ENCODE measurements at places on chromosomes 7 and 10.
A peak's percentile ranks its signal among the peaks of the same experiment; 100 is the strongest.

DNA sequence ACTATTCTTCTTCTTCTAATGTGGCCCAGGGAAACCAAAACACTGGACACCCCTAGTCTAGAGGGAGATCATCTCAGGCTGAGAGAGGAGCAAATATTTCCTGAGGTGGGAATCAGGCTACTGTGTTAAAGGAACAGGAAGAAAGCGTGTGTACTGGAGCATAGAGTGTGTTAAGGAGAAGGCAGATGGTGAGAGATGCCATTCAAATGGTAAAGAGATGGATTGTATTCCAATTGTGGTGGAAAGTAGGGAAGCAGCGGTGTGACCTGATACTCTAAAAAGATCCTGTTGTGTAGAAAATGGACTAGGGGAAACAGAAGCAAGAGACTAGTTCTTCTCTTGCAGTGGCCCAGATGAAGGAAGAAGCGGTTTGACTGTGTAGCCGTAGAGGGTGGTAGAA lies 31.2 kb downstream of the RAB18 start:
- no peak for DNase-seq

DNA sequence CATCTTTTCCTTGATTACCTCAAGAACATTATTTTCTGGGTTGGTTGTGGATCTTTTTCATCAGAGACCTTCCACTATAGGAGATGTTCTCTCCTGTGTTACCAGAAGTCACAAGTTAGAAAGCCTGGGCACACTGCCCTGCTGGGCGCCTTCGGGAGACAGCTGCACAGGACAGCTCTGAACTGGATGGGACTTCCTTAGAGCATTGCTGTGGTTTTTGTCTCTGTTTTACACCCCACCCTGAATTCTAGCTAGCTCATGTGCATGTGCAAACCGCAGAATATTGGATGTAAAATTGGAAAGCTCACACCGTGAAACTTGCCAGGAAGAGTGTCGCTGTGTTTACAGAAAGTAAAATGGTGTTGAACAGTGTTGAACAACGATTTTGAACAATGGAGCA lies 54.4 kb upstream of the SEC61G start:
- peak; percentile 47 for DNase-seq

- DNase-seq: no peak
Observed at GRCh38 chr10:81216949-81217348, 658.0 kb upstream of the NRG3 start.

GRCh38 chr10:110609605-110610004 lies 34.5 kb upstream of the RBM20 start:
- DNase-seq: no peak

GRCh38 chr10:131544495-131544894 lies 233.0 kb upstream of the TCERG1L start:
- no peak for DNase-seq

DNA sequence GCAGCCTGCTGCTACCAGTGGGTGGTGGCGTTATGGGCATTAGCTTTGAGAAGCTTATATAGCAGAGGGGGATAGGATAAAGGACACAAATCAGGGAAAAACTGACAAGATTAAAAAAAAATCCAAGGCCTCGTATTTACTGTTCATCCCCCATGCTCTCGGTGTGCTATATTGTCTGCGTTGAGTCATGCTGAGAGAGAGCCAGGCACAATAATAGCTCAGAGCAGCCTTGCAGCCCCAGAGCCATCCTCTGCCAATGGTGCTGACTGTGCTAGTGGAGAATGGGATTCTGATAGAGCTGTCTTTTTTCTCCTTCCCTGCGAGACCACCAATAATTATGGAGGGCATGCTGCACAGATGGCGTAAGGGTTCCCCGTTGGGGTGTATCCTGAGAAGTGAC lies 51.7 kb upstream of the FZD1 start:
- no peak for DNase-seq

GRCh38 chr10:21499701-21500577 lies 25.5 kb downstream of the SKIDA1 start:
- peak; percentile 78 for DNase-seq

DNA sequence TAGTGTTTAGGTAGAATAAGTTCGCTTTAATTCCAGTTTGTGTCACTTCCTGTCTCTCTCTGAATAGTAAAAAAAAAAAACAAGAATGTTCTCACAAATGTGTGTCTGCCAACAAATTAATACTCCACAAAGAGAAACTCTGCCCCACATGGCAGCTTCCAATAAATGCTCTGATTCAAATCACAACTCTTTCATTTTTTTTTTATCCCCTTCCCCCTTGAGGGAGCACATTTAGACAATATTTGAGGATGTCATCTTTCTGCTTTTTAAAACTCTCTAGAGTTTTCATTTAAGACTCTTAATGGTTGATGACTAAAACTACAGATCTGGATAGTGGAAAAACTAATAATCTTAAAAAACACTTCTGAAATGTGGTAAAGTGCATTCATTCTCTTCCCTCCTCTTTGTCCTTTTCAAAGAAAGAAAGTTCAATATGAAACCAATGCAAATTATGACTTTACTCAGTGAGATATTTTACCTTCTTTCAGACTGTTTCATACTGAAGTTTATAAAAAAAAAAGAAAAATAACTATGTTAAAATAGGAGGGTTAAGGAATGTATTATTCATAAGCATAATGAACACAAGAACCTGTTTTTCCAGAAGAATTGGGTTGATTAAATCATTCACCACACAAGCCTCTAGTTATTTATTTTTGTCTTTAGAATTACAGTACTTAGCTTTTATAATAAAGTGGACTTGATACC lies 42.3 kb downstream of the ARID5B start:
- DNase-seq: no peak

DNA sequence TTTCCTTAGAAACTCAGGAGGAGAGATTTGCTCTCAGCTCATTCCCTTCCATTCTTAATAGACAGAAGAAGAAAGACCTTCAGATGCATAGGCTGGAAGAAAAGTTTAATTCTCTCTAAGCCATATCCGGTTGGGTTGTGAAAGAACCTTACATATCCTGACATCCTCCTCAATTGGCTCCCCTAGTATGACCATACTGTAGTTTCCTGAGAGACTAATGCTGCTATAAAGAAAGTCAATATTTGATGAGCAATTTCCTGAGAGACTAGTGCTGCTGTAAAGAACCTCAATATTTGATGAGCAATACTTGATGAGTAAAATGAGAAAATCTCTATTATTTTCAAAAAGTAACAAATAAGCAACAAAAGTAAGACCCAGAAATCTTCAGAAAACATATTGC lies 888.5 kb upstream of the SORCS1 start:
- DNase-seq: no peak

DNA sequence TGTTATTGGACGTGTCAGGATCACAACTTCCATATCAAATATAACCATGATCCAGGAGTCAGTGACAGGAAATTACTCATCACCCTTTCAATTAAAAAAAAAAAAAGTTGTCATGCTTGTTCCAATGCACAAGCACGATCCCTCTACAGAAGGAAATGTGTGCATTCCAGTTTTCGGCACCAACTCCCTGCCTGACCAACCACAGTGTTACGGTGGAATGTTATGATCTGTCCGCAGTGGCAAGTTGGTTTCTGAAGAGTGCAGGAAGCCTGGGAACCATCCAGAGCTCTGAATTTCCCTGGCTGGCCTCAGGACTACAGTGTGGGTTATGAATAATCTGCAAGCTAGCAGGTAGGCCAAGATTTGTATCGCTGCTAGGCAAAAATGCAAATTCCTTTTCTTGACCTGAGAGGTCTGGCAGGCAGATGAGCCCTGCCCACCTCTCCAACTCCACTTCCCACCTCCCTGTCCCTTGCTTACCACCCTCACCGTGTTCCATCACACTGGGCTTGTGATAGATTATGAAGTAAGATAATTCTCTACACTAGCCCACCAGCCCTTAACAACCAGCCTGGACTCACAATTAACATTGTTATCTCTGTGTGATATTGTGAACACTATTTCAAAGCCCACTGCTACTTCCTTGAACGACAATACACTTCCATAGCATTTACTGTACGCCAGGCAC lies 20.4 kb downstream of the FRMPD2 start:
- no peak for DNase-seq

GRCh38 chr10:45375716-45376231 lies 1.8 kb downstream of the ALOX5 start:
- no peak for DNase-seq

- DNase-seq: no peak
Observed at GRCh38 chr7:52956379-52956915, 79.0 kb upstream of the POM121L12 start.

DNA sequence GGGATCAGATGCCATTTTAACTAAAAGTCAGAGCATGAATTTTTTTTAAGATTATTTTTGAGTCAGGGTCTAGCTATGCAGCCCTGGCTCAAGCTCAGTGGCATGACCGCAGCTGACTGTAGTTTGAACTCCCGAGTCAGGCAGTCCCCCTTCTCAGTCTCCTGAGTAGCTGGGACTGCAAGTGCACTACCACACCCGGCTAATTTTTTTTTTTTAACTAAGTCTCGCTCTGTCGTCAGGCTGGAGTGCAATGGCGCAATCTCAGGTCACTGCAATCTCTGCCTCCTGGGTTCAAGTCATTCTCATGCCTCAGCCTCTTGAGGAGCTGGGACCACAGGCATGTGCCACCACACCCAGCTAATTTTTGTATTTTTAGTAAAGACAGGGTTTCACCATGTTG lies 7.8 kb downstream of the TAS2R41 start:
- no peak for DNase-seq

DNA sequence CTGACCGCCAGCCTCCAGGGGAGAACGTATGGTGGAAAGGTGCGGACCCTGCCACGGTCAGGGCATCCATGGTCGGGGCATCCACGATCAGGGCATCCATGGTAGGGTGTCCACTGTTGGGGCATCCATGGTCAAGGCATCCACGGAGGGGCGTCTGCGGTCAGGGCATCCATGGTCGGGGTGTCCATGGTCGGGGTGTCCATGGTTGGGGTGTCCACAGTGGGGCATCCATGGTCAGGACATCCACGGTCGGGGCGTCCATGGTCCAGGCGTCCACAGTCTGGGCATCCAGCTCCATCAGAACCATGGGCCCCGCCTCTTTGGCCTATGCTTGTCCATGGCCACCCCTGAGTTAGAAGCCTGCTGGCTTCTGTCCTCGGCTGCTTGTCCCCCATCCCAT lies 148.1 kb downstream of the ADARB2 start:
- no peak for DNase-seq

- DNase-seq: no peak
Observed at GRCh38 chr10:69362471-69362954, 54.2 kb downstream of the TACR2 start.

GRCh38 chr7:27155816-27156507 lies 513 bp downstream of the HOXA7 start:
- no peak for DNase-seq

DNA sequence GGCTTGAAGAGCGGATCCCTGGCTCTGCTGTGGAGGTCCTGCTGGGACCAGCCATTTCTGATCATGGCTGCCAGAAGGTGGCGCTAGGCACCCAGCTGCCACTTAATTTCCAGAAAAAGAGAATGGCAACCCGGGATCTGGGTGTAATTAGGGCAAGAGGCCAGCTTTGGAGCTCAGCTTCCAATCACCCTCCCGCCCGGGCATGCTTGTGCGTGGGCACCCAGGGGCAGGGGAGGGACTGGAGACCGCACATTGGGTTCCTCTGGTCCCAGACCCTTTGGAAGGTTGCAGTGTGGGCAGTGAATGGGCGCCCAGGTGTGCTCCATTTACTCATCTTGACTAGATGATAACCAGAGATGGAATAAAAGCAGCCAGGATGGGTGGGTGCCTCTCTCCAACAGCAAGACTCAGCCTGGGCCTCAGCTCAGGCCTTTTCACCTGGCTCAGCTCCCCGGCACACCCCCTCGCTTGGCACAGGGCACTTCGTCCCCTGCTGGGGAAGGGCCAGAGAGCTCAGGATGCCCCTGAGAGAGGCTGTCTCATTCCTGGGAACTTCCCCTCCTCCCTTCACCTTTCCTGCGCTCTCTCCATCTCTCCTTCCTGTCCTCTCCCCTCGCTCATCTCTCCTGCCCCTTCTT lies 14.7 kb downstream of the FAM241B start:
- DNase-seq: peak; percentile 82

GRCh38 chr7:69367780-69368179 lies 230.5 kb upstream of the AUTS2 start:
- no peak for DNase-seq

DNA sequence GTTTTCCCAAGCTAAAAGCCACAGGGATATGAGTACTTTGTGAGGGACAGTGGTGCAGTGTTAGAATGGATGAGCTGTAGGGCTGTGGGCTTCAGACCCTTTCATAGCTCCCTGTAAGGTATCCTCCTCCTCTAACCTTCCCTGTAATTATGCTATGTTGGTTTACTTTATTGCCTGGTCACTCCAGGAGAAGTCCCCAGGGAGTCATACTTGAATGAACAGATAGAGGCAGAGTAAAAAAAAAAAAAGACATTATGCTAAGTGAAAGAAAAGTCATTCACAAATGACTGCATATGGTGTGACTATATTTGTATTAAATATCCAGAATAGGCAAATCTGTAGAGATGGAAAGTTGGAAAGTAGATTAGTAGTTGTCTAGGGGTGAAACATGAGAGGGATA lies 434.4 kb downstream of the AUTS2 start:
- DNase-seq: no peak

DNA sequence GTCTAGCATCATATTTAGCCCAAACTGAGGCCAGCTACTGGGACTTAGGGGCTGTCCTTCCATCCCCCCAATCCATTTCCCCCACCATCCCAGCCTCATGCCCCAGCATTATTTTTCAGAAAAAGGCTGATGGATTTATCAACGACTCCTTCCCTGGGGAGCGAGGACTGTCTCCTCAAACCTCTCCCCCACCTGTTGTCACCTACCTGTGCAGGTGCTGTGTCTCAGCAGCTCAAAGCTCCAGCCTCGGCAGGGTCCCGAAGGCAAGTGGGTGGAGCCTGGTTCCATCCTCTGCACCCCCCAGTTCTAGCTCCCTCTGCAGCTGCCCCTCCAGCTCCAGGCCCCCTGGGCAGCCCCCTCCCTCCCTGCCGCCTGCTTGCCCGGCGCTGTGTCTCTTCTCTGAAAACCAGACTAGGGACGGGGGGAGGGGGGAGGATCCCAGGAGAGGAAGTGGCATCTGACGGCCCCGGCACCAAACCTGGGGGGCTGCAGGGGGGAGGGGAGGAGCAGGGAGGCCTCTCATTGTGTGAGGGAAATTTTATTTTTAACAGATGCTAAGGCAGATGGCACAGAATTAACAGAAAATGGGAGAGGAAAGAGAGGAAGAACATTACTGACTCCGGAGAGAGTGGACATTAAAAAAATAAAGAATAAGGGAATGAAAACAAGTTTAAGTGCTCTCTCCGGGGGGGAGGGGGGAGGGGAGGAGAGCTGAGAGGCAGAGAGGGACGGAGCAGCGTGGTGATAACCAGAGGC lies 61.7 kb upstream of the PAX2 start:
- no peak for DNase-seq

- peak; percentile 49 for DNase-seq
Observed at GRCh38 chr10:58435297-58435985, 50.2 kb downstream of the TFAM start.

DNA sequence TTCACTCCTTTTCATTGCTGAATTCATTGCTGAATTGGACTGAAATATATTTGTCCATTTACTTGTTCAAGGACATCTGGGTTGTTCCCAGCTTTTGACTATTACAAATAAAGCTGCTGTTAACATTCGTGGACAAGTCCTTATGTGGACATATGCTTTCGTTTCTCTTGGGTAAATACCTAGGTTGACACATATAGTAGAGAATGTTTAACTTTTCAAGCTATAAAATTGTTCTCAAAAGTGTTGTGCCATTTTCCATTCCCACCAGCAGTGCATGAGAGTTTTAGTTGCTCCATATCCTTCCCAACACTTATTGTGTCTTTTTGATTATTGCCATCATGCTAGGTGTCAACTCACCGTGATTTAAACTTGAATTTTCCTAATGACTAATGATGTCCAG lies 17.5 kb upstream of the CPVL start:
- no peak for DNase-seq

- DNase-seq: no peak
Observed at GRCh38 chr7:25753837-25754236, 398.2 kb upstream of the NFE2L3 start.

- DNase-seq: peak; percentile 63
Observed at GRCh38 chr7:17298840-17299482, 509 bp downstream of the AHR start.
